DMS153 (cell line): ENCODE measurements at places on chromosomes 3 and 15.

DNA sequence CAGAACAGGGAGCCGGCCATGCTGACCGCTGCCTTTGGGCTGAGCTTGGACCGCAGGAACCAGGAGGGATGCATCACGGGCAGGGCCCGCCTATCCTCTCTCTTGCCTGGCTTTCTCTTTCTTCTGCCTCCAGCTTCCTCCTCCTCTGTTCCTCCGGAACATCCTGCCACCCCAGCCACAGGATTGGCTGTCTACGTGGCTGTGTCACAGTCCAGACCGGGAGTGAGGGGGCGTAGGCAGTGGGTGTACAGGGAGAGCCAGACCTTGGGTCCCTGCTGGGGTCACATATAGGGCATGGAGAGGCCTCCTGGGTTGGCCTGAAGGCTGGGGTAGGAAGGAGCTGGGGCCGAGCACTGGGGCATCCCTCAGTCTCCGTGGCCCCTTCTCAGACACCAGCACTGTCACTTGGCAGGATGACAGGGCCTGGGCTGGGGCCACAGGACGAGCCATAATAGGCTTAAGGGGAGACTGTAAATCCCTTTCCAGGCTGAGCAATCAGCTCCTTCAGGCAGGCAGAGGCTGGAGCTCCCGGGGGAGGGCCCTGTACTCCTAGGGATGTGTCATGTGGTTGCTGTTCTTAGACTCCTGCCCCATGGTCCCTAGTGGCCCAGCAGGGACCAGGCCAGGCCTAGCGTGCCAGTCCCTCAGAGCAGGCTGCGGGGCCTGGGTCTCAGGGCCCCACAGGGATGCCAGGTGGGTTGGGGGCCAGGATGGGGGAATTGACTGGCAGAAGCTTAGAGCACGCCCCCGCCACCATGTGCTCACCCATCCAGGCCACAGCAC, 25.4 kb downstream of the LINGO1 start:
- no peak for DNase-seq

GRCh38 chr3:21290557-21290956, 460.5 kb downstream of the ZNF385D start:
- no peak for DNase-seq

GRCh38 chr3:138032567-138032966, 22.6 kb downstream of the CLDN18 start:
- no peak for DNase-seq

DNA sequence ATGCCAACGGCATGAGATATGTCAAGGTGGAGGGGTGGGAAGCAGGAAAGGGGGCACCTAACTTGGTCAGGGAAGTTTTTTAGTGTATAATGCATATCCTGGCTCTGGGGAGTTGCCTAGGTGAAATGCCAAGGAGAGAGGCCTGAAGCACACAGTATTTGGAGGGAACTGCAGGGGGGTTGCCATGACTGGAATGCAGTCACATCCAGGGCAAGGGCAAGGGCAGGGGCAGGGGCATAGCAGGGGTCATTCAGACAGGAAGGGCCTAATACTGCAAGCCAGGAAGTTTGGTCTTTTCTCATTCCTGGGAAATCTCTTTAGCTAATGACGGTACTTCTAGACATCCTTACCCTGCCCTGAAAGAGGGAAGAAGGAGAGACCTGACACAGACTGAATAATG, 60.5 kb downstream of the MYRIP start:
- DNase-seq = no peak

GRCh38 chr3:196341137-196341536, 2.9 kb upstream of the TM4SF19 start:
- DNase-seq = no peak

DNA sequence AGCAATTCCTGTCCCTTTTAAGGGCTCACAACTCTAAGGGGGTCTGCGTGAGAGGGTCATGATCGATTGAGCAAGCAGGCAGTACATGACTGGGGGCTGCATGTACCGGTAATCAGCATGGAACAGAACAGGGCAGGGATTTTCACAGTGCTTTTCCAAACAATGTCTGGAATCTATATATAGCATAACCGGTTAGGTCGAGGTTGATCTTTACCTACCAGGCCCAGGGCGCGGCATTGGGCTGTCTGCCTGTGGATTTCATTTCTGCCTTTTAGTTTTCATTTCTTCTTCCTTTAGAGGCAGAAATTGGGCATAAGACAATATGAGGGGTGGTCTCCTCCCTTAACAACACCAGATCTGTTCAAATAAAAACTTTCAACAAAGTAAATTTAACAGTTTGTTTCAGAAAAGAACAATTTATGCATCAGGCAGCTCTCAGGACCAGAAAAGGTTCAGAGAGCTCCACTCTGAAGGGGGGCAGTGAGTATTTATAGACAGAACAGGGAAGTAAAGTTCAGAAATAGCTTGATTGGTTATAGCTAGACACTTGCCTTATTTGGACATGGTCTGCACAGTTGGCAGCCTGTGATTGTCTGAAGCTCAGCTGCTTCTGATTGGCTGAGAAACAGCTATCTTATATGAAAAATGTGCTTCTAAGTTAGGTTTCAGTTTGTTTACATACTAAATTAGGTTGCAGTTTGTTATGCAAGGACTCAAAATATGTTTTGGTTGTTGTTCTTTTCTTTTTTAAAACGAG, 17.2 kb upstream of the B4GALT4 start:
- no peak for DNase-seq

DNA sequence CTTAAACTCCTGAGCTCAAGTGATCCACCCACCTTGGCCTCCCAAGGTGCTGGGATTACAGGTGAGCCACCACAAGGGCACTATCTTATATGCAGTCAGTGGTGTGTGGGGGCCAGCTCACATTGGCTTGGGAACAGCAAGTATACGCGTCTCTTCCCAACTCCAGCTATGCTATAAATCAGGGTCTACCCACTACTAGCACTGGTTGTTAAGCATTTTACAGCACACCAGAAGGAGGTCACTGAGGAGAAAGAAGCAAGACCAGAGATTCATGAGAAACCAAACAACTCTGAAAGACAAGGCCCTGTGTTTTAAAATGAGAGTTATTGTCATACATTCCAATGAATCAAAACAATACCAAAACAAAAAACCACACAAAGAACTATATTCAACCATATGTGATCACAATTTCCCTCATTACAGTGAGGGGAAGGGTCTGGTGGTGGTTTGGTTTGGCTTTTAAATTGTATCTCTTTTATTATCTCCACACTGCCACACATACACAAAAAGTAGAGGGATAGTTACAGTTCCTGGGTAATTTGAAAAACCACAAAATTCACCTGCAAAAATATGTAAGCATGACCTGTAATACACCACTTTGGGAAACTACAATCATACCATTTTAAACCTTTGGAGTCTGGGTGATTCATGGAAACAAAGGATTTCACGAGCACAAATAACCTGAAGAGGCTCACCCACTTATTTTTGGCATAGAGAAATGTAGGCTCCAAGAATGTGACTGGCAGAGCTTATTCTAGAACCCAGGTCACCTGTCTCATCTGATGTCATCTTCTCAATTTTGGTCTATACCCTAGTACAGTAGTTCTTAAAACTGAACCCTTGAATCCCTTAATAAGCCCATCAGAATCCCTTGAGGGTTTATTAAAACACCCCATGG, 5.2 kb downstream of the MAGI1 start:
- no peak for DNase-seq
